NCI-H526 (cell line): ENCODE measurements at places on chromosomes 3 and 15.
A peak's percentile ranks its signal among the peaks of the same experiment; 100 is the strongest.

GRCh38 chr15:55394694-55395093, 13.5 kb downstream of the CCPG1 start:
- no peak for DNase-seq

DNA sequence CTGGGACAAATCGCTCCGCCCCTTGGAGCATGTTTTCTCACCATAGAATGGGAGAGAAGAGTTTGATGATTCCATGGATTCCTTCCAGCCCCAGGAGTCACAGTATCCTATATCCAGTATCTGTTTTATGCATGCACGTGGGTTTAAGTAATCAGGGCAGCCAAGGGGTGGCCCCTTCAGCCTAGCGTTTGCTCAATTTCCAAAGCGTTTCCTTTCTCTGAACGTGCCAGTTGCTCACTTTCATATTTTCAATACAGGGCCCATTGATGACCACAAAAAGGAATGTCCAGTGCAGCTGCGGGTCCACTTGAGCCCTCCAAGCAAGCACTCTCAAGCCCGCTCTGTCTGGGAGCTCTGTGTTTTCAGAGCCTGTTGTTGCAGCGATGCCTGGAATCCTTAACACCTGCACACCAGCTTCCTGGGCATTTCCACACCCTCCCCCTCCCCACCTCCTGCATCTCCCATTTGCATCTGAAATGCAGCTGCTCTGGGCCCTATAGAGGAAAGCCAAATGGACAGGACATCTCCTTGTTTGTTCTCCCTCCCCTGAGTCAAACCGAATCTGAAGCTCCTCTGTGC, 164.3 kb upstream of the LPP start:
- DNase-seq: peak; percentile 87

DNA sequence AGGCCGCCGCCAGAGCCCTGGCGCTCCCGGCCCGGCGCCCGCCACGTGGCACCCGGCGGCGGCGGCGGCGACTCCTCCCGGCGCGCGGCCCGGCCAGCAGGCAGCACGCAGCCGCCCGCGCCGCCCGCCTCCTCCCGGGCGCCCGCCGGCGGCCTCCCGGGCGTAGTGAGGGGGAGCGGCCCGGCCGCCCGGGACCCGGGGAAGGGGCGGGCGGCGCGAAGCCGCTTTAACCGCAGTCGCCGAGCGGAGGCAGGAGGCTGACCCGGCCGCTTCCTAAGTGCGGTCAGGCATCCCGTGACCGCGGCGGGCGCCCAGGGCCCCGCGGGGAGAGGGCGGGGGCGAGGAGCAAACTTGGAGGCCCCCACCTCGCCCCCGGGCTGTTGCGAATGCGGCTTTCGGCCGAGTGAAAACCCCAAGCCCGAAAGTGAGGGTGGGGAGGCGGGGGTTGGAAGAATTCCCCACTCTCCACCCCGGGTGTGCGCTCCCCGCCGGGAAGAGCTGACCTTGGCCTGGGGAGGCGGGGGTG, 1.7 kb upstream of the HES1 start:
- peak; percentile 84 for DNase-seq

GRCh38 chr15:63891079-63891767, 57.5 kb upstream of the HERC1 start:
- DNase-seq: peak; percentile 75

GRCh38 chr15:81843226-81843625, 202.6 kb downstream of the MEX3B start:
- no peak for DNase-seq

- no peak for DNase-seq
Measured at GRCh38 chr3:149507491-149508324, 33.2 kb downstream of the TM4SF4 start.

DNA sequence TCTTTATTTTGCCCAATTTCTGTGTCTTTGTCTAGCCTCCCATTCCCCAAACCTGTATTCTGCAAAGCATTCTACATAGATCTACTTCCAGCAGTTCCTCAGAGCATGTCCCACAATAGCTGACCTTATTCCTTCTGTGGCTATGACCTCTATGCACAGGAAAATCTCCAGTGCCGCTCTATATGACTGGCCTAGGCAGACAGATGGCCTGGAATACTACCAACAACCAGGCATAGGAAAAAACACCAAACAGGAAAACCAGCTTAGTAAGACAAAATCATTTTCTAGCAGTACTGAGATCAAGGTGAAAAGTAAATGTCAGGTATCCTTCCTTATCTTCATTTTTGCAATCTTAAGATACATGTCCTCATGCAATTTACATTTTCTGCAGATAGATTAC, 1115.0 kb downstream of the IGSF11 start:
- no peak for DNase-seq

GRCh38 chr3:17936736-17937480, 194.5 kb upstream of the TBC1D5 start:
- DNase-seq: no peak

DNA sequence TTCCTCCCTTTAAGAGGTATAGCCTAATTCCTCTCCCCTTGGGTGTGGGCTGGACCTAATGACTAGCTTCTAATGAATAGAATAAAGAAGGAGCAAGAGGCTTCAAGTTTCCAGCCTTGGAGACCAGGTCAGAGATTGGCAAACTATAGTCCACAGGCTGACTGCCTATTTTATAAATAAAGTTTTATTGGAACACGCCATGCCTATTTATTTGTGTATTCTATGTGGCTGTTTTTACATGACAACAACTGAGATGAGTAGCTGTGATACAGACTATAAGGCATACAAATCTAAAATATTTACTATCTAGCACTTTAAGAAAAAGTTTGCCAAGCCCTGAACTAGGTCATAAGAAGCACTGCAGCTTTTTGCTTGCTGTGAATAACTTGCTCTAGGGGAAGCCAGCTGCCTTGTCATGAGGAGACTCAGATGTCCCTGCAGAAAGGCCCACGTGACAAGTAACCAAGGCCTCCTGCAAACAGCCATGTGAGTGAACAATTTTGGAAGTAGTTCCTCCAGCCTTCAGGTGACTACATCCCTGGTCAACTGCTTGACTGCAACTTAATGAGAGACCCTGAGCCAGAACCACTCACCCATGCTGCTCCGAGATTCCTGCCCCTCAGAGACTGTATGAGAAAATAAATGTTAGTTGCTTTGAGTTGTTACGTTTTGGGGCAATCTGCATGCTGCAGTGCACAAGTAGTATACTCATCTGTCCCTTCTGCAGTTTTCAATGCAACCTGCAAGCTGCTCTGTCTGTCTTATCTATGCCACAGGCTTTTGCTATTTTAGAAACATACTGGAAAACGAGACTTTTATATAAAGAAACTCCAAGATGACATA, 21.1 kb upstream of the MAP3K13 start:
- no peak for DNase-seq

DNA sequence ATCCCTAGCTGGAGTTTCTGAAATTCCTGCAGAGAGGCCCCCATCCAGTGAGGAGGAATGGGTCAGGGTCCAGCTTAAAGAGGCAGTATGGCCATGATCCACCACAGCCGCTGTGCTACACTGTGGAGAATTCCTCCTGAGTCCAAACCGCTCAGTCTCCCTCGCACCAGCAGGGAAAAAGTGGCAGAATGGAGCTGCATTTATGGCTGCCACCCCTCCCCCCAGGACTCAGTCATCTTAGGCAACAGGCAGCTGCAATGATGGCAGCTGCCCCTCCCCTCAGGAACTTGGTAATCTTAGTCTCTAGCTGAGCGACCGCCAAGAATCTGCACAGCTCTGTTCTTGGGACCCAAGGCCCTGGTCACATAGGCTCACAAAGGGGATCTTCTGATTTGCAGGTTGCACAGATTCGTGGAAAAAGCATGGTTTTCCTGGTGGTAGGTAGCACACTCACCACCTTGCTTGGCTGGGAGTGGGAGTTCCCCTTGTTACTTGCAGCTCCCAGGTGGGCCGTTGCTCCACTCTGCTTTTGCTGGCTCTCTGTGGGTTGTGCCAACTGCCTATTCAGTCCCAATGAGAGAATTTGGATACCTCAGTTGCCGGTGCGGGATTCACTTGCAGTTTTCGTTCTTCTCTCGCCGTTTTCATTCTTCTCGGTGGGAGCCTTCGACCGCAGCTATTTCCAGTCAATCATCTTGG, 204.1 kb downstream of the STXBP5L start:
- no peak for DNase-seq

- DNase-seq: no peak
Measured at GRCh38 chr3:55521064-55521737, 34.1 kb upstream of the WNT5A start.

- no peak for DNase-seq
Measured at GRCh38 chr3:71355862-71356261, 227.7 kb downstream of the FOXP1 start.

DNA sequence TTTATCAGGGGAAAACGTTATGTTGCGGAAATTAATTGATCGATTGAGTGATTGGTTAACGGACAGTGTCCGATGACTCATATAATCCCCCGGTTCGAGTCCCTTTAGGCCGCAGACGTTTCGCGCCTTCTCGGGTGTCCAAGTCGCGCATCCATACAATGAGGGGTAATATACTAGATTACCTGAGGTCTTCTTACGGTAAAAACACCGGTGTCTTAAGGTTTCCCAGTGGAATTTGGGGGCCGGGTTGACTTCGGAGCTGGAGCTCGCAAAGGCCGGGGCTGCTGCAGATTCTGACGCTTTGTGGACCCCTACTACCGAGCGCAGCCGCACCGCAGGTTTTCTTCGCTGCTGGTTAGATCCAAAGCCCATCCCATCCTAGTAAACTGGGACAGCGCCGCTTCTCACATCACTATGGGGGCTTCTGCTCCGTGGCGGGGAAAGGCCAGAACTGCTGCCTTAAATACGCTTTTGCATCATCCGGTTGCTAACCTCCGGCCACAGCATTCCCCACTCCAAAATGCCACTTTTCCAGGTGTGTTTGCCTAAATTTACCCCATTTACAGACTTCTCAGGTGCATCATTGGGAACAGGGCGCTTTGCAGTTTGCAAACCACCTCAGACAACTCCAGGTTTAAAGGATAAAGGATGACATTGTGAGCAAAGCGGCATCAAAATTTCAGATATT, 858 bp upstream of the SACM1L start:
- DNase-seq: peak; percentile 53

GRCh38 chr3:102304550-102304949, 130.3 kb upstream of the ZPLD1 start:
- DNase-seq: no peak

- peak; percentile 63 for DNase-seq
Measured at GRCh38 chr3:169218314-169218983, 445.1 kb downstream of the MECOM start.

- DNase-seq: no peak
Measured at GRCh38 chr15:83380059-83380458, 67.1 kb upstream of the SH3GL3 start.

- DNase-seq: no peak
Measured at GRCh38 chr3:30333903-30334302, 272.5 kb upstream of the TGFBR2 start.

- no peak for DNase-seq
Measured at GRCh38 chr3:3599016-3599415, 200.2 kb upstream of the LRRN1 start.

DNA sequence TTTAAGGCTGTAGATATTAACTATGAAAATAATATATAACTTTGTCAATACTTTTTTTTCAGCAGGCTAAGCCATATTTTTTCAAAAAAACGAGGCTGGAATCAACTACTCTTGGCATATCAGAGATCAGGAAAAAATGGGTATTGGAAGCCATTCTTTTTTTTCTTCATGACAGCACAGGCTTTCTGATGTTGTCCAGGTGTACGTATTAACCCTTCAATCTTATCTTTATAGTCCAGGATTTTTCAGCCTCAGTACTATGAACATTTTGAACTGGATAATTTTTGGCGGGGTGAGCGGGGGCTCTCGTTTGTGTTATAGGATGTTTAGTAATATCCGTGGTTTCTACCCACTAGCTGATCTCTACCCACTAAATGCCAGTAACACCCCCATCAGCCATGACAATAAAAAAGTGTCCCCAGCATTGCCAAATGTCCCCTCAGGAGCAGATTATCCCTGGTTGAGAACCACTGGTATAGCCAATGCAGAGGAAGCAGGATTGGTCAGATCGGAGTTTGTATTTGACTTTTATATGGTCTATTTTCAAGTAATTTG, 52.0 kb downstream of the PLCL2 start:
- DNase-seq: no peak

DNA sequence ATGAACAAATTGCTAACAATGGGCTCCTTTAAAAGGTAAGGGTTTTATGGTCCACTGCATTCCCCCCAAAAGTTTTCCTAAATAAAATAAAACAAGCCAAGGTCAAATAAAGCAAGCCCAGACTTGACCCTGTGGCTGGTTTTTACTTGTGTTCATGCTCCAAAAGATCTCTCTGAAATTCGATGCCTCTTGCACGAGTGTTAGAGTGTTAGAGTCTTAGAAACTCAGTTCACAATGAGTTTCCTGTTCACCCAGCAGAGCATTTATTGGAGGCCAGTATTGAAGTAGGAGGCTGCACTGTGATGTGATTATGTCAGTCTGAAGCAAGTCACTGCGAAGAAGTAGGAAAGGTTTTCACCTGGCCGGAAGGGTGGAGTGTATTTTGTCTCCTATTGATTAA, 59.9 kb upstream of the LRTM1 start:
- DNase-seq: peak; percentile 29

DNA sequence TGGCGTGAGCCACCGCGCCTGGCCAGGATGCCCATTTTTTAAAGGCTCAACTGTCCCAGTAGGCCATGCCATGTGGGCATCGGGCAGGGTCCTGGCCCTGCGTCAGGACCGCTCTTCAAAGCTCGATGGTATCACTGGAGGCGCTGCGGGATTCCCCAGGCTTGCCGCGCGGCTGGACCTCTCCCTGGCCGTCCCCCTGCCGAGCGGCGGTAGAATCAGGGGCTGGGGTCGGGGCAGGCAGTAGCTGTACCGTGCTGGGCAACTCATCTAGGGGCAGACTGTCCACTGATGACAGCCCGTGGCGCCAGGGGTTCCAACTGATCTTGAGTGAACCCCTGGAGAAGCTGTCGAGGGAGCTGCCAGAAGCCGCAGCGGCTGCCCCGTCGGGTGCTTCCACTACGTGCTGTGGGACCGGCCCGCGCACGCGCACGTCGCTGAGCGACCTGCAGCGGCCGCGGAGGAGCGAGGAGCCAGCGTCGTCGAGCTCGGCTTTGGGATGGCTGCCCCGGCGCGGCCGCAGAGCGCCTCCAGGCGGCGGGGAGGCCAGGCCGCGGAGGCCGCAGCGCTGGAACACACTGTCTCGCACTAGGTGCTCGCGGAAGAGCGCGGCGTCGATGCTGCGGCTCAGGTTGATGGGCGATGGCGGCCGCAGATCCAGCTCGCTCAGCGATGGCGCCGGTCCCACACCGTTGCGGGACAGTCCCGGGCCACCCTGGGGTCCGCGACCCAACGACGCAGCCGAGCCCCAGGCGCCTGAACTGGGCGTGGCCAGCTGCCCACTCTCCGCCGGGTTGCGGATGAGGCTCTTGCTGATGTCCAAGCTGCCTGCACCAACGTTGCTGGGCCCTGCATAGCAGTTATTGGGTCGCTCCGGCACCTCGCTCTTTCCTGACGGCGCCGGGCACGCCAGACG, 5.8 kb downstream of the PRRT3 start:
- DNase-seq: peak; percentile 95

- no peak for DNase-seq
Measured at GRCh38 chr3:49119036-49119435, 1.6 kb downstream of the USP19 start.

GRCh38 chr3:54663501-54664011, 264.3 kb downstream of the LRTM1 start:
- DNase-seq: no peak
